ENCODE measurements at places on chromosomes 5 and 9.
A peak's percentile ranks its signal among the peaks of the same experiment; 100 is the strongest.

DNA sequence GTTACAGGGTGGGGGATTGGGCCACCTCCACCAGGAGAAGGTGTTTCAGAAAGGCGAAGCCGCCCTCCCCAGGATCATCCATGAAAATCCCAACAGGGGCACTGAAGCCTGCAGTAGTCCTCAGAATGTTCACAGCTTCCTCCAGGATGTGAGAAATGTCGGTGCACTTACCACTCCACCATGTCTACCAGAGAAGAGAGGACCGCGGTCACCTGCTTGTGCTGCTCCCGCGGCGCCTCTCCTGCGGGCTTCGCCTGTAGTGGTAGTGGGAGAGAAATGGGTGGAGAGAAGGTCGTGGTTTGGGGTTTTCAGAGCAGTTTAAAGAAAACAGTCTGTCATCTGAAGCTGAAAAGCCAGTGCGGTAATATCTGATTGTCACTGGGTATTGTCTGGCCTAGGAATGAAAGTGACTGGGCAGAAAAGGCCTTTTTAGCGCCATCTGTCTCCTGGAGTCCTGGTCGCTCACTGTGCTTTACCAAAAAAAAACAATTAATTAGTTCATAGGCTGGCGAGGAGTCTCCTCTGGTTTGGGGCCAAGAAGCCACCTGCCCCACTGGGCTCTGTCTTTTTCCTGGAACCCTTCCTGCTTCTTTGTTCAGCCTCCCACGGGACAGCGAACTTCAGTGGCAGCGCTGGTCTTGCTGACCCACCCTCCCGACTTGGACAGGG, 23.0 kb upstream of the PPP1R26 start:
- no peak for DNase-seq

DNA sequence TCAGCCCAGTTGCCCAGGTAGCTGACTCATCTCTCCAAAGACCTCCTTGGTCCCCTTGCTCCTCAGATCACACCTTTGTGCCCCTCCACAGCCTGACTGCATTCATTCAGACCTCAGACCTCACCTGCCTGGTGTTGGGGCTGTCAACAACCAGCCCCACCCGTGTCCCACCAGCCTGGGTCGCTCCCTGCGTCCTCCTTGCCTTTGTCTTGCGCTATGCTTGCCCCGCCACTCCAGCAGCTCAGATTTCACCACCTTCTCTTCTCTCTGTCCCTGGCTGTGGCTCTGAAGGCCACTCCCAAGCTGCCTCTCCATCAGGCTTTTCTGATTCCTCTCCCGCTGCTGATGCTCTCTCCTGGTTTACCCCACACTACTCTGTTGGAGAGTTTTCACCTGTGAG, 103.5 kb downstream of the MVB12B start:
- DNase-seq = peak; percentile 37

DNA sequence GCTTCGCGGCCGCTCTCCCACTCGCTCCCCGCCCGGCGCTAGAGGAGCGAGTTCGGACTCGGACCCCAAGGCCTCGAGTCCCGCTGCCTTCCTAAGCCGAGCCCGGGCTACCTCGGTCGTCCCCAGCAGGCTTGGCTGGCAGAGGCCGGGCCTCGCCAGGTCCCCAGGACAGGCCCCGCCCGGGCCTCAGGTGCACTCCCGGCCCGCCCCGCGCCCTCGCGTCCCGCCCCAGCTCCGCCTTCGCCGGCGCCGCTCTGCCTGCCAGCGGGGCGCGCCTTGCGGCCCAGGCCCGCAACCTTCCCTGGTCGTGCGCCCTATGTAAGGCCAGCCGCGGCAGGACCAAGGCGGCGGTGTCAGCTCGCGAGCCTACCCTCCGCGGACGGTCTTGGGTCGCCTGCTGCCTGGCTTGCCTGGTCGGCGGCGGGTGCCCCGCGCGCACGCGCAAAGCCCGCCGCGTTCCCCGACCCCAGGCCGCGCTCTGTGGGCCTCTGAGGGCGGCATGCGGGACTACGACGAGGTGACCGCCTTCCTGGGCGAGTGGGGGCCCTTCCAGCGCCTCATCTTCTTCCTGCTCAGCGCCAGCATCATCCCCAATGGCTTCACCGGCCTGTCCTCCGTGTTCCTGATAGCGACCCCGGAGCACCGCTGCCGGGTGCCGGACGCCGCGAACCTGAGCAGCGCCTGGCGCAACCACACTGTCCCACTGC, at the start of gene SLC22A5:
SLC22A5 (plus strand) TSS at position 237 of the 707 bp plus-strand sequence; CDS start at position 500, 263 bp downstream.
- peak; percentile 14 for DNase-seq

DNA sequence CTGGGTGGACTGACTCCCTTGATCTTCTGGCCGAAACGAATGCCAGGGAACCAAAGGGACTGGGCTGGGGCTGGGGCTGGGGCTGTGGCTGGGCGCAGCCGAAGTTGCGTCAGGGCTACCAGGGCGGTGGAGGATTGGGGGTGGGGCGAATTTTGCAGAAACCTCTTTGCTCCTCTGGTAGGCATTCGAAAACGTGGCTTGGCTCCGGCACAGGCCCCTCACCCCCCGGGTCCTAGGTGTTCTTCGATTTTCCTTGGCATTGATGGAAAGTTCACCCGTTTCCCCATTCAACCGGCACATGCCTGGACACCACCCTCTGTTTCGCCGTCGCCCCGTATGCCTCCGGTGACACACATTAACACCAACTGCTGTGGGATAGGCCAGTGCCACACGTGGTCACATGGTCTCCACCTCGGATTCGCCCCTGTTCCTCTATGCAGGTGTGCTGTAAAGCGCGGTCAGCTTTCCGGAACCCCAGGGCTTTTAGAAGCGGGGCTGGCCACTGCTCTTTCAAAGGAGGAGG, 477.1 kb downstream of the SPATA31A7 start:
- no peak for DNase-seq

- no peak for DNase-seq
These were observed 5.4 kb upstream of the GLT6D1 start for GRCh38 chr9:135644631-135645218.

GRCh38 chr9:79701651-79702050, 129.9 kb downstream of the TLE4 start:
- DNase-seq = no peak

- no peak for DNase-seq
These were observed 9.2 kb upstream of the ISL1 start for GRCh38 chr5:51373880-51374523.

DNA sequence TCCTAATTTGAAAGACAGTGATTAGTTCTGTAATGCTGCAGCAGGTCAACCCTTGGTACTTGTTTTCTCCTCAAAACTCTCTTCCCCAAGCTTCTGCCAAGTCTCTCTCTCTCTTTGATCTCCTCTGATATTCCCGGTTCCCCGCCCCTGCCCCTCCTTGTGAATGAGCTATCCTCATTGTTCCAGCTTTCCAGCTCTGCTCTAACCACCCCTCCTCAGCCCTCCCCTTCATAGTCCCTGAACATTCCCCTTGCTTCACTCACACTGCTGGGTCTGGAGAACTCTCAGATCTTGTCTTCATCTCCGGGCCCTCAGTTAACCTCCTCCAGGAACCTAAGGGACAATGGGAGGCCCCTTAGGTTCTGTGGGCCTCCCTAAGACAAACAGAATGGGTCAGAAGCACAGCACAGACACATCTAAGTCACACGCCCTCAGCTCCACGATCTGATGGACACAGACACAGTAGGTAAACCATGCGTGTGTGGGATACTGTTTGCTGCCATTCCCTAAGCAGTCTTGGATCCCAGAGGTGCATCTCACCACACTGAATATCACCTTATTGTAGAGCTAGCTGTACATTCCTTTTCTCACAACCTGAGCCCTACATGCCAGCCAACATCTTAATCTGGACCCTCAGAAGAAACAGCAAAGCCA, 17.4 kb upstream of the LARP1 start:
- no peak for DNase-seq

- DNase-seq = no peak
These were observed 674.6 kb upstream of the SEMA6A start for GRCh38 chr5:117249086-117249815.

GRCh38 chr9:36120705-36121104, 15.8 kb upstream of the GLIPR2 start:
- no peak for DNase-seq

GRCh38 chr9:81578606-81579005, 110.7 kb downstream of the TLE1 start:
- no peak for DNase-seq

DNA sequence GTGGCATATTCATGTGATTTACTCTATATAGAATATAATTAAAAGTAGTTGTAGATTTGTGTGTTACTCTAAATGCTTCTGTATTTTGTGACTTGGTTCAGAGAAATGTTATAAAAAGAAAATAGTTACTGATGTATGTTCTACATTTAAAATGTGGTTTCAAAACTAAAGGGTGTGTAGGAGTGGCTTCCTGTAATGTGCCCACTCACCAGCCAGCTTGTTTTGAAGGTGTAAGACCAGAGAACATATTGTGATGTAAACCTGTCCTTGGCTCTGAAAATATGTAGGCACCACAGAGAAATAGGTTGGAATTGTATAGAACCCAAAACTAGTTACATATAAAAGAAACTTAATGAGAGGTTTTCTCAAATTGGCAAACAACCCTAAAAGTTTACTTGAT, 51.2 kb upstream of the ARRDC3 start:
- no peak for DNase-seq

- DNase-seq = no peak
These were observed 30.4 kb downstream of the HTR1A start for GRCh38 chr5:63931836-63932235.

DNA sequence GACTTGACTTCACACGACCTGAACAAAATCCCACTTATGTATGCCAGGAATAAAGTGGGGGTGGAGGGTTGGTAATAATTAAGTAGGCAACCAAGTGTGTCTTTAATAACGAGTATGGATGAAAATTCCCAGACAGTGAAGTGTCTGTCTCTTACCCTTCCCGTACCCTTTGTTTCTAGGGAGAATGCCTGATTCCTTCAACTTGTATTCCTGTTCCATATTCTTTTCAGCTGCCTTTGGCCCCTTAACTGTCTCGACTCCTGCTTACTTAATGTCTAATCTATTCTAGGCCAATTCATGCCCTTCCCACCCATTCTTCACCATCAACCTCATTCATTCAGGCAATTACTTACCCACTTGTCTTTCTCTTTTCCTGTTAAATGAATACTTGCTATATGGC, 380.5 kb downstream of the RAB3C start:
- no peak for DNase-seq

- DNase-seq = no peak
These were observed 914 bp downstream of the LCN6 start for GRCh38 chr9:136747161-136748060.

DNA sequence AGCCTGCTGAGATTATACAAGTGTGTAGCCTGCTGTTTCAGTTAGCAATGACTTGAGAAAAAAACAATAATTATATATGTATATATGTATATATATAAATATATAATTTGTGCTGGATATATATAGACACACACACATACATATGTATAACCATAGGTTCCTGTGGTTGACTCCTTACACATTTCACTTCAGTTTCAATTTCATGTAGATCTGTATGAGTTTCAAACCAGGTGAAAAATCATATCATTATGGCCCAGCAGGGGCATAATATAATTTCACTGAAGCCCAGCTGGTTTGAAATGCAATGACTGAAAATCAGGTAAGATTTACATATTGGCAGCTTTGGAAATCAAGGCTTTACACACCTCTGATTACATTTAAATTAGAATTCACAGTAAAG, 690.4 kb upstream of the CDH18 start:
- no peak for DNase-seq

GRCh38 chr9:124017051-124017928, 5.7 kb downstream of the LHX2 start:
- no peak for DNase-seq

GRCh38 chr9:119278171-119278570, 91.1 kb downstream of the BRINP1 start:
- DNase-seq = no peak

DNA sequence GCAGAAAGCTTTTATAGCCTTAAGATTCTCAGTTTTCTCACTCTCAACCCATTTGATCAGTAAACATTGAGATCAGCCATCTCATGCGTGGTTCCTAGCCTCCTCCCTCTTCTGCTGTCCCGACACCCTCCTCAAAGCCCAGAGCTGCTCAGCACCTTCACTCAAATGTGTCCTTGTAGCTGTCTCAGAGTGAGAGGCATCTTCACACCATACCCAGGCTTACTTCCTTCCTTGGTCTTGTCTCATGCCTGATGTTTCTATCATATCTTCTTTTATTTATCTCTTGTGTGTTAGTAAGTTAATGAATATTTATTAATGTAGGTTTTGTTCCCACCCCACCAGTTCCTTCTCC, 72.4 kb upstream of the SNX2 start:
- DNase-seq = no peak

- DNase-seq = no peak
These were observed 195.7 kb upstream of the TUT7 start for GRCh38 chr9:86549920-86550319.

DNA sequence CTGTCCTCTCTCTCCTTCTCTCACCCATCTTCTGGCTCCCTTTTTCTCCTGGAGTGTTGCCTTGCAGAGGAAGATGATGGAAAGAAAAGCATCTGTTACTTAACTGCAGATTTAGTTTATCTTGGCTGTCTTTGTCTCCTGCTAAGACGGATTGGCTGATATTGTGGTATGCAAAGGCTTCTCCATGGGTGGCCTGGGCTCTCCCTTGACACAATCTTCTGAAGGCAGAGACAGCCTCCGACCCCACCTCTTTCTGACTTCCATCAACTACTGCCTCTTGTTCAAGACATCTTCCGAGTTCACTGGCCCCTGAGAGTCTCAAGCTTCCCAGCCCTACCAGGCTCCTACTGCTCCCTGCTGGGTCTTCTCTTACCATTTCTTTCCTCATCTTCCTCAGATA, 403.7 kb downstream of the LRRC70 start:
- DNase-seq = no peak

DNA sequence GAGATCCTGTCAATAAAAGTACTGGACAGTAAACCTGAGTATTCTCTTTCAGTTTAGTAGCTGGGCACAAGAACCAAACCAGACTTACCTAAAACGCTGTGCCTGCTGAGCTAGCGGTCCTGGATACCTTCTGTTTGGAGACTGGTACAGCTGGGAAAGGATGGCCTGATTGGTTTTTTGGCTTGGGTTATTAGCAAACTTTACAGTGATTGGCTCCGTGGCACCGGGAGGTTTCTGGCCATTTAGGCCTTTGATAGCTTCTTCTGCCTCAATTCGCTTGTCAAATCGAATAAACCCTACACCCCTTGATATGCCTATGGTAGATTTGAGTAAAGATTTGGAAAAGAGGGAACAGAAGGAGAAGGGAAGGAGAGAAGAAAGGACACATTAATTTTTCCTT, 124.7 kb downstream of the ELAVL2 start:
- DNase-seq = no peak

Data from NCI-H2029 treated with DMSO at 0.1 percent for 48 hours (cell line).